H7 (cell line): ENCODE measurements at places on chromosomes 13 and 19.

GRCh38 chr13:109913936-109914510, 127.6 kb upstream of the IRS2 start:
- no peak for DNase-seq

DNA sequence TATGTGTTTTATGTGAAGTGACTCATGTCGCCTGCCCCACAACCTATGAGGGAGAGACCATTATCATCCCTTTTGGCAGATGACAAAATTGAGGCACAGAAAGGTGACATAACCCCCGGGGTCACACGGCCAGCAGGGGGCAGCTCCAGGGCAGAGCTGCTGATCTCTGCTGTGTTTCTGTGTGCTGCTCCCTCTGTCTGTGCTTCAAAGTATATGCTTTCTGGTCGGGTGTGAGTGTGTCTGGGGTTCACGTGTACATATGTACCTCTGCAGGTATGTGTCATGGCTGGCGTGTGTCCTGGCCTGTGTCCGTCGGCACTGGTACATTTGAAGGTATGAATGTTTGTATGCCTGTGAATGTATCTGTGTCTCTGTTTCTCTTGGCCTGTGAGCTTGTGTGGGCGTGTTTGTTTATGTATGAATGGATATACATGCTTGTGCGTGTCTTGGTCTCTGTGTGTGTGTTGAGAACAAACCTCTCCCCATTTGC, 7.1 kb downstream of the LIPE start:
- DNase-seq = peak; percentile 91

GRCh38 chr13:59424661-59425060, 739.1 kb downstream of the DIAPH3 start:
- DNase-seq = no peak

DNA sequence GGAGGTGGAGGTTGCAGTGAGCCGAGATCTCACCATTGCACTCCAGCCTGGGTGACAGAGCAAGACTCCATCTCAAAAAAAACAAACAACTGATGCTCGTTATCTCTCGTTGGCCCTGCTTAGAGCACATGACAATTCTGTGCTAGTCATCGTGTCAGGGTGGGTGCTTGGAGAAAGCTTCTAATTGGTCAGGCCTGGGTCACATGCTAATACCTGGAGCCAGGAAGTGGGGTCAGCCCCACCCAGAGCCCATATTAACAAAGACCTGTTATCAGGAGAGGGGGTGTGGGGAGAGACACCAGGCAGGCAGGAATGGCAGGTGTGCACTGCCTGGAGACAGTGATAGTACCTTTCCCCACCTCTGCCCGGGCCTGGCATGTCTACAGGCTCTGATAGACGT, 84.9 kb downstream of the DPF1 start:
- peak; percentile 46 for DNase-seq

GRCh38 chr13:52779103-52779502, 39.5 kb upstream of the CNMD start:
- DNase-seq = no peak

DNA sequence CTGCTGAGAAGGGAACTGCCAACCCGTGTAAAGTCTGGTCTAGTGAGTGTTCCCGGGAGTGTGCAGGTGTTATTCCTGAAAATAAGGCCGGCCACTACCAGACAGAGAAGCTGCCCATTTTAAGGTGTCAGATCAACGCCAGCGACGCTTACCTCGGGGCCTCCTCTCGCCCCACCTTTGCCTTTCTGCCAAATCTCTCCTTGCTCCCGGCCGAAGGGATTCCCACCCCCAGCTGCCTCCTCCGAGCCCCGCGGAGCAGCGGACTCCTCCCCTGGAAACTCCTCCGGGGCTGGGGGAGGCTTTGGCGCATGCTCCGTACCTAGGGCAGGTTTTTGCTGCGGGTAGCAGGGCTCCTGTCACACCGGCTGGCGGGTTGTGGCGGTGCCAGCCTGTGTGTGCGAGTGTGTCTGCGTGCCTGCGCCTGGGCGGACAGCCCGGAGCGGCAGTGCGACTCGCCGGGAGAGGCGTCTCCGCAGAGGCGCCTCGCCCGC, at the start of gene HS6ST3:
Gene HS6ST3, plus strand, starts transcription at position 359 of the 491 bp plus-strand sequence.
- peak; percentile 90 for DNase-seq

DNA sequence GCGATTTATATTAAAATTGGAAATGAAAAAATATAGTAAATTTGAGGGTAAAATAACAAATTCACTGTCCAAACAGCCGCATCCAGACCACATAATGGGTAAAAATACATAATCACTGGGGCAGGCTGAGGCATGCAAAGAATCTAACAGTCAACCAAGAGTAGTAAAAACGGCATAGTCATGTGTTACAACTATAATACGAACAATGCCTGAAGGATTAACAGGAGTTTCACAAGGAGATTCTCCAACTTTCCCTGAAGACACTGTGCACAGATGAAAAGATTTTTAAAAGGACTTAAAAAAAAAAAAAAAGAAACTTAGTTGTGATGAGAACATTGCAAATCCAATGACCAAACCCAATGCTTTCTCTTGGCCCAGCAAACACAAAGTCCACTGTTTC, 20.4 kb upstream of the ATXN8OS start:
- DNase-seq = no peak

DNA sequence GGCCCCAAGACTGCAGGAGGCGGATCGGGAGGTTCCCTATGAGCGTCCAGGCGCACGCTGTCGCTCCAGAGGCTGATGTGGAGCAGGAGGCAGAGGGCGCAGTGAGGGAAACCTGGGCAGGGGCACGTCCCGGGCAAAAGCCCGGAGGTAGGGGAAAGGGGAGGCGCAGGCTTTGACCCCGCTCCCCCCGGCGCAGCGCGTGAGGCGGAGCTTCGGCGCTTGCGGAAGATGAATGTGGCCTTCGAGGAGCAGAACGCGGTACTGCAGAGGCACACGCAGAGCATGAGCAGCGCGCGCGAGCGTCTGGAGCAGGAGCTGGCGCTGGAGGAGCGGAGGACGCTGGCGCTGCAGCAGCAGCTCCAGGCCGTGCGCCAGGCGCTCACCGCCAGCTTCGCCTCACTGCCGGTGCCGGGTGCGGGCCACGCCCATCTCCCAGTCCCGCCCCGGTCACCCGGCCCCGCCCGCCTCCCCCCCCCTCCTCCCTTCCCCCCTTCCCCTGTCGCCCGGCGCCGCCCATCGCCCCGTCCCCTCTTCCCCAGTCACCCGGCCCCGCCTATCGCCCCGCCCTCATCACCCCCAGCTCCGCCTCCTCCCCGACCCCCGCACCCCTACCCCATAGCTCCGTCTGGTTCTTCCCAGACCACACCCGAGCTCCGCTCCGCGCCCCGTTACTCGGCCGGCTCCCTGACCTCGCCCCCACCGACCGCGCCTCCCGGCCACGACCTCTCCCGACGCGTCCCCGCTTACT, 4.1 kb downstream of the HMG20B start:
- DNase-seq = peak; percentile 100

DNA sequence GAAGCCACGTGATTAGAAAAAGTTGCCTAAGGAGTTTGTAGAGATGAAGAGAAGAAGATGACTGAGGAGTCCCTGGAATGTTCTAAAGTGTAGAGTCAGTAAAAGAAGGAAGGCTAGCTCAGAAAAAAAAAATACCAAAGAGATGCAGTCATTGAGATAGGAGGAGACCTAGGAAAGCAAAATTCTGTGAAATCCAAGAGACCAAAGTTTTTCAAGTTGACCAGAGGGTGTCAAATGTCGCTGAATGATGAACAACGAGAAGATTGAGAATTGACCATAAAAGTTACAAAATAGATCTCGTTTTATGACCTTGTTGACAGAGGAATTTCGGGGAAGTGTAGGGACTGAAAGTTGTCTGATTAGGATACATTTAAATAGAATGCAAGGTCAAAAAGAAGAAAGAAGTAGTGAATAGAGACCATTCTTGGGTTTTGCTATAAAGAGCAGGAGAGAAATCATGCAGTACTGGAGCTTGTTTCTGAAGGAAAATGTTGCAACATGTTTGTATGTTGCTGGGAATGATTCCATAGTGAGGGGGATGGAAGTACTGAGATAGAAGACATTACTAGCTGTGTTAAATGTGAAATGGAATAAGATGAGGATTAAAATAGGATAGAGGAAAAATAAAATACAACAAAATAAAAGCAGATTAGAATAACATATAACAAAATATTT, 30.2 kb upstream of the HTR2A start:
- no peak for DNase-seq

DNA sequence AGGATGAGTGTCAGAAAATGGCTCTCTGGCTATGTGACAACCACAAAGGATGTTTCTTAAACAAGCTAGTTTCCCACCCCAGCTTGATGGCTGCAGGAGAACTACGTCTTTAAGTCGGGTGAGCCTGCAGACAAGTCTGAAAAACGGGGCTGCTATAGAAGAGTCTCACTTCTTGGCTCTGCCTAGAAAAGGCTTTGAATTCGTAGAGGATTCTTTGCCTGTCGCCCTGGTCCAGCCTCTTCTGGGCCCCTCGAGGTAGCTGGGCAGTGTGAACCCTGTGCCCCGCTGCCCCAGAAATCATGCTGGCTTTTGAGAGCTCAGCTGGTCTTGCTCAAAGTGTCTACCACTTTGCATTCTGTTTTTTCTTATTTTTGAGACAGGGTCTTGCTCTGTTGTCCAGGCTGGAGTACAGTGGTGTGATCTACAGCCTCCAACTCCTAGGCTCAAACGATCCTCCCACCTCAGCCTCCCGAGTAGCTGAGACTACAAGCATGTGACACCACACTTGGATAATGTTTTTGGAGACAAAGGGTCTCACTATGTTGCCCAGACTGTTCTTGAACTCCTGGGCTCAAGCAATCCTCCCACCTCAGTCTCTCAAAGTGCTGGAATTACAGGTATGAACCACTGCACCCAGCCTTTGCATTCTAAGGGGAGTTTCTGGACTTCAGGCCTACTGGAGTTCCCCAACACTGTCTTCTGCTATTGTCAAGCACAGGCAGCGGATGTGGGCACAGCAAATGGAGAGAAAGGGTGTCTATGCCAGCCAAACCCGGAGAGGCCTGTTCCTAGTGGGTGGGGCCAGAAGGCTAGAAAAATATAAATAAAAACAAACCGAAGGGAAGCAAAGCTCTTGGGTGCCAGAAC, 6.5 kb downstream of the CEBPA start:
- peak; percentile 17 for DNase-seq

- DNase-seq = peak; percentile 85
These were observed 608 bp downstream of the MYADM start for GRCh38 chr19:53868091-53868891.
